ENCODE measurements at places on chromosomes 3 and 15.

DNA sequence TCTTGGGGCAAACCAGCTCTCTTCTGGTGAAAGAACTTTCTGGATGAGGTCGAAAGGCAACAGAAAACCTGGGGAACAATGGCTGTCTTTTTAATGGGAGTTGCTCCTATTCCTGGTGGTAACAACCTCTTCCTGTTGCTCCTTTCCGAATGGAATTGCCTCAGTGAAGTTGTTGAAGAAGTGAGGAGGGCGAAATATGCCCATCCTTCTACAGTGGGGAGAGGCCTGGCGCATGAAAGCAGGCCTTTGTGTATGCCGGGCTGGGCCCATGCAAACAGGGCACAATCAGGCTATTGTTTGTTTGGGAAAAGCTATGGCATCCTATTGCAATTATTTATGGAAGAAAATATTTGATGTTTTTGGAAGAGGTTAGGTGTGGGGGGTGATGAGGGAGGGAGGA is 166.9 kb downstream of the IGF1R start:
- no peak for DNase-seq

GRCh38 chr3:76365275-76365674 is 579.9 kb upstream of the ZNF717 start:
- no peak for DNase-seq

DNA sequence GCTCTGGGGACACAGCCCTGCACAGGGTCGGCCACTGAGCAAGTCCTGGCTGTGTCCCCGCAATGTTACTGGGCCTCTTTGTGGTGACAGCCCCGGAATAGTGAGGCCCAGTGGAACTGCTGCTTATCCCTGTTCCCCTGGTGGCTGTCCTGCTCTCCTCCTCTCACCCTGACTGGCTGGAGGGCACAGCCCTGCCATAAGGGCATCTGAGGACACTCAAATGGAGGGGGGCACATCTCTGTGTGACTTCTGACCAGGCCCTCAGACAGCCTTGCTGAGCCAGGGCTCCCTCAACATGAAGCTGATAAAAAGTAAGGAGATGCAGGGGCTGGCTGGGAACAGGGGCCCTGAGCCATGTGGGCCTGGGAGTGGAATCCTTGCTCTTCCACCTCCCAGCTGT is 127.4 kb upstream of the ATP2B2 start:
- DNase-seq, result no peak

DNA sequence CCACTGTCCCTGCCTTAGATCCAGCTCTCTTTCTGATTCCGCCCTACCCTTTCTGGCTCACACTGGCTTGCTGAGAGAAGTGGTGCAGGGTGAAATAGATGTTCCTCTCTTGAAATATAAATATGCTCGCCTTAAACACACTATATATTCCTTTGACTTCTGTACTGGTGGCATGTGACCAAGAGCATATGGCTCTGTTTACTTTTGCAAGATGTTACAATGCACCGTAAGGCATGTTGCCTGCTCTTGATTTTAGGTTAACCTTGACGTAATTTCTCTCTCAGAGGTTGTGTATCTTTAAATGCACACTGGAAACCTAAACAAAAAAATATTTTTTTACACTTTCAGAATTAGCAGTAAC is 749 bp downstream of the RSRC1 start:
- DNase-seq, result no peak

Data from RPMI8226 (cell line).